KG1 (cell line): ENCODE measurements at places on chromosomes 4 and X.

- peak; percentile 35 for DNase-seq
Measured at GRCh38 chr4:26081795-26082498, 167.9 kb downstream of the SMIM20 start.

DNA sequence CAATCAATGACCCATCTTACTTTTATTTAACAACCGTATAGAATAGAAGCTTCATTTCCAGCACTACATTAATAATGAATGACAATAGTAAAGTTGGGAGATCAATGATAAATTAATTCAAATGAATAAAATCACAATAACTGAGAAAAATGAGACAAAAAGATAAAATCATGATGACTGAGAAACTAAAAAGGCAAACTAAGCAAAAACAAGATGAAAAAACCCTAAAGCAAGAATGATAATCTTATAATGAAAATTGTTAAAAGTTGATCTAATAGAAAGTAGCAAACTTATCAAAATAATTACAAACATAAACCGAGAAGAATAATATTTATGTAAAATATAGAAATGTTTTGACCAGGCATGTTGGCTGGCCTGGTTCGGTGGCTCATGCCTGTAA, 130.4 kb upstream of the INPP4B start:
- DNase-seq = no peak

GRCh38 chrX:153736871-153737441, 12.3 kb downstream of the ABCD1 start:
- DNase-seq = no peak

DNA sequence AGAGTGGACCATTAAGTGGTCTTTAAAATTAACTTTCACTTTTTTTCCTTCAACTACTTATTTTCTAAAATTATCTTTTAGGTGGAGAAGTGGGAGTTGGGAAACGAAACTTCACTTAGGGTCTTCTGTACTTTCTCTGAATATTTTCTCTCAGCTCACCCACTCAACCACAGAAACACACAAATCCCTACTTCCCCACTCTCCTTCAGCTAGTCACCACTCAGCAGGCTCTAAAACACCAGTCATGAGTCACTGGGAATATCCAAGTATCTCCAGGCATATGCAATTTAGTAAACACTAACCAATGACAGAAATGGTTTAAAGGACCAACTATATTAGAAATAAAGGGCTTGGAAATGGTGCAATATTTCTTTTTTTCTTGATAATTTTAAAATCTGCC, 153.0 kb upstream of the RPS6KA6 start:
- DNase-seq = no peak

GRCh38 chr4:144371485-144371884, 231.0 kb upstream of the GYPA start:
- DNase-seq = no peak

GRCh38 chrX:155108427-155108826, 37.1 kb downstream of the BRCC3 start:
- no peak for DNase-seq

DNA sequence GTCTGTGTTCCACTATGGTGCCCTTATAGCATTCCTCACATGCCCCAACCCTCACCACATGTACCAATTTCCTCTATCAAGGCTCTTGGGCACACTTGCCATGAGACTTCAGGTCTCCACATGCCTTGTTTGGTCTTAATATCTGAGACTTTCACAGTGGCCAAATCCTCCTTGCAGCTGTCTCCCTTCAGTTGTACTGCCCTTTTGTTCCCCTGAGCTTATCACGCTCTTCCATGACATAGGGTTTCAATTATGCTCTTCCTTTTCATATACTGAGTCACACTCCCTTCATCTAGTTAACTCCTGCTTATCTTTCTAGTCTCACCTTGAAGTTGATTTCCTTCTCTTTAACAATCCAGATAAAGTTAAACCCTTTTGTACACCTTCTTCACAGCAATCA, 212.9 kb downstream of the PDHA2 start:
- no peak for DNase-seq

- no peak for DNase-seq
Measured at GRCh38 chr4:2630556-2631273, 94.3 kb downstream of the FAM193A start.

DNA sequence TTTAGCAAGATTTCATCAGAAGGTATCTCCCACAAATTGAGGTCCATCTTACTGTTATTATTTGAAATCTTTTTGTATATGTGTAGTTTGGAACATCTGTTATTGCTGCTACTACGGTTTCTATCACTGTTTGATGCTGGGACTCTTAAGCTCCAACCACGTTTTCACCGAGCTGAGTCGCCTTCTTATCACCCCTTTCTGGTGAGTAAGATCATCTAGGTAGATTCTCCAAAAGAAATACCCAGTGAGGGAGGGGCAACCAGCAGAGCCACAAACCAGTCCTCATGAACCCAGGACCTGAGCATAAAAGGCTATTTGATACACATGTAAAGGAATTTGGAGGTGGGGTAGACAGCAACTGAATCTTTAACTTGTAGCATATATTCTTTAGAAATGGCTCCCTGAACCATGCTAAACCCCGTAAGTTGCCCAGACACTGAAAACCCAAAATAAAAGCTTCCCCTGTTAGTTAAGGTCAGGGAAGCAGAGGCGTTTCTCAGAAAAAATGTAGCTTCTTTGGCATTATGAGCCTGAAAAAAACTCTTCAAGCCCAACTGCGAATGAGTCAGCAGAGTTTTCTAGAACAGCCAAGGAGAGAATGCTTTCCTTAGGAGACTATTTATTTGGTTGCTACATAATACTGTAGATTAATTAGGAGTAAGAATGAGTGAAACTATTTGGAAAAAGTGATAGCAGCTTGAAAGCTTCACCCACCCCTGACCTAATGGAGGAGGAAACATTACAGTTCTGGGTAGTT, 53.8 kb upstream of the ATXN3L start:
- no peak for DNase-seq

DNA sequence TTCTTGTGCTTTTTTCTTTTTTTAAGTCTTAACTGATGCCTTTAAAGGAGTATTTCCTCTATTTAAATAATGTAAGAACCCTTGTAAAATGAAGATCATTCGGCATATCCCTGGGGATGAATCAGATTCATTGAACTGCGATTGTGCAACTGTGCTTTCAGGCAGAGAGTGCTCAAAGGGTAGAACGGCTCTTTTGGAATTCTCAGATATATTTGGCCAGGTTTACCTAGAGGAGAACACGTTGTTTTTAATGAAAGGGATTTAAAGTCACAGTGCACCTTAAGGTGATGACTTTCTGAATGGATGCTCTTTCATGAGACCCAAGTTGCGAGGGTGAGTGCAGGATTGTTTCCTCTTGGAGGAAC, 51.6 kb upstream of the ELOVL6 start:
- DNase-seq = no peak

DNA sequence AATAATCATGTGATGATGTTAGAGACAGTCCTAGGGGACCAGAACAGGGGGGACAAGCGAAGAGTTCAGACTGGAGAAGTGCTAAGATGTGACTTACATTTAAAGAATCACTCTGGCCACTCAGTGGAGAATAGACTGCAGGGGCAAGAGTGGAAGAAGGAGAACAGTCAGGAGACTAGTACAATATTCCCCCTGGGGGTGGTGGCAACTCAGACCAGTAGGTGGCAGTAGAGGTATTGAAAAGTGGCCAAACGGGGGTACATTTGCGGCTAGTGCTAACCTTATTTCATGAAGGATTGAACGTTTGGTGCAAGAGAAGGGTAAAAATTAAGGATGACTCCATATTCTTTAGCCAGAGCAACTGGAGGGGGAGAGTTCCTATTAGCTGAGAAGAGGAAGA, 2.7 kb upstream of the BMX start:
- peak; percentile 2 for DNase-seq
